Mucosa of descending colon (tissue), 3 donors: ENCODE measurements at places on chromosomes 4 and X. TPM values are rescaled to one million over a fixed set of nuclear protein-coding genes. Genes with fewer than 3 reads are reported as not detected.

AGA gene
- total RNA-seq, result 20.5 TPM

DNA sequence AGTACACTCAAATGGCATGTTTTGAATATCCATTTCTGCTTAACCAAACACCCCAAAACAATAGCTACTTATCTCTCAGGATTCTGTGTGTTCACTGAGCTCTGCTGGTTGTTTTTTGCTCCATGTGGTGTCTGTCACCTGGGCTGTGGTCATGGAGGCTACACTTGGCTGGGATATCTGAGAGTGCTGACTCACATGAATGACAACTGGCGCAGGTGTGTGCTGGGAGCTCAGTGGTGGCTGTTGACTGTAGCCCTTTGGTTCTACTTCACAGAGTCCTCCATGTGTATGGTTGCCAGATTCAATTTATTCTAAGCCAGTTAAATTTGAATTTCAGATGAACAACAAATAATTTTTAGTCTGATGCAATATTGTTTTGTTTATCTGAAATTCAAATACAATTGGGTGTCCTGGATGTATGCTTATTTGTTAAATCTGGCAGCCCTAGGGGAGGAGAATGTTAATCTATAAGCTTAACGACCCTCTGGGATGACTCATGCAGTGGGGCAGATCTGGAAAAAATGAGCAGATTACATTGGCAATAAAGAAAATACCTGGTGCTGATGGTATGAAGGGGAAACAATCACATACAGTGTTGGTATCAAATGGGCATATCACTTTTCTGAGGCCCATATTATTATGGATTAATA, 28.2 kb upstream of the TCEAL4 start:
- no peak for DNase-seq

SORCS2 gene
- 0.20 TPM for total RNA-seq

DNA sequence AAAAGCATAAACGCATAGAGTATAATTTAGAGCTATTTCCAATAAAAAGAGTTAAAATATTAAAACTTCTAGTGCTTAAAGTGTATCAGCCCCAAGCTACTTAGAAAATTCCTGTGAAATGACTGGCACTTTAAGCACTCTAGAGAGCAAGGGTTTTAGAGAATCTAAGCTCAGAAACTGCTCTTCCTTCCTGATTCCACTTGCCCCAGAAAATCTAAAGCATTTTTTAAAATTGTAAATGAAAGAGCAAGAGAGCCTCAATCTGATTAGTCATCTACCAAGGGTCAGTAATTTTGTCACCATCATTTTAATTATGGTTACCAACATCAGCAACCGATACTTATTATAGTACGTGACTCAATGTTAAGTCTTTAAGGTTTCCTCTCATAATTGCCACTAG, 25.0 kb downstream of the CTPS2 start:
- no peak for DNase-seq

- DNase-seq, result peak; percentile 48
These were observed 6.5 kb downstream of the RPL39 start for GRCh38 chrX:119784747-119785446.

GRCh38 chr4:1777822-1778641, 15.1 kb upstream of the FGFR3 start:
- no peak for DNase-seq
